ENCODE measurements at places on chromosomes 1 and 21.
A peak's percentile ranks its signal among the peaks of the same experiment; 100 is the strongest.

GRCh38 chr1:184771190-184771691 lies 16.6 kb upstream of the EDEM3 start:
- no peak for DNase-seq

- DNase-seq, result no peak
Measured at GRCh38 chr21:41166884-41167283, 1.1 kb upstream of the BACE2 start.

DNA sequence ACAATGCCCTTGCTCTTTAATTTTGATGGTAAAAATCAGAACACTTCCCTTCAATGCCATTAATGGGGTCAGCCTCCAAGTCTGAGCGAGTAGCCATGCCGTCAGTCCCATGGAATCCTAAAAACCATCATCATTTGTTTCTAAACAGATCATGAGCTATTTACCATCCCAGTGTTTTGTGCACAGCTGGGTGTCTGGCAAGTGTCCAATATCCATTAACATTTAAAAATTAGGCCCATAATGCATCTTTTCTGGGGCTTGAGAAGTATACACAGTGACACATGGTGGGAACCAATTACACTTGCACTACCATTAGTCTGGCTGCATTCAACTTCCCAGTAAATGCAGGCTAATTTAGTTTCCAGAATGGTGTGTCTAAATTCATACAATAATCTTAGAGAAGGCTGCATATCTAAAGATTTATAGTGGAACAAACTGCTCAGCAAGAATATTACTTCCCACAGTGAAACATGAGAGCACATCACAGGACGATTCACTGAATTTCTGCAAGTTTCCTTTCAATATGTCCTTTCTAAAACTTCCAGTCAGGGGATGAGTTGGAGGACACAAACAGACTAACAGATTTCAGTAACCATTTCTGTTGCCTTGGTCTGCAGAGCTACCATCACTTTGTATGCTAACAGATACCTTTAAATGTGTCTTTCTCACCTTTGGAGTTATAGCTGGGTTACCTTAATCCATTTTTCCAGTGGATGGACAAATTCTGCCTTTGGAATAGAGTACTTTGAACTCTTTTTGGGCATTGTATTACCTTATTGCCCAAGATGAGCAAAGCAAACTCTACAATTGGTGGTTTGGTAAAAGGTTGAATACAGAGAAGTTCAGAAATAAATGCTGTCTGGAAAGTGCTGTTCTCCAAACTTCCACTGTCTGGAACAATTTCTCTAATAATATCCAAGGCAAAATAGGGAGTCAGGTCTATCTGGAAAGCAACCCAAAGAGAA lies 258.0 kb downstream of the PTBP2 start:
- DNase-seq, result no peak

GRCh38 chr1:236541710-236542109 lies 17.9 kb downstream of the LGALS8 start:
- DNase-seq, result no peak

GRCh38 chr1:59008599-59009347 lies 224.9 kb upstream of the JUN start:
- no peak for DNase-seq

DNA sequence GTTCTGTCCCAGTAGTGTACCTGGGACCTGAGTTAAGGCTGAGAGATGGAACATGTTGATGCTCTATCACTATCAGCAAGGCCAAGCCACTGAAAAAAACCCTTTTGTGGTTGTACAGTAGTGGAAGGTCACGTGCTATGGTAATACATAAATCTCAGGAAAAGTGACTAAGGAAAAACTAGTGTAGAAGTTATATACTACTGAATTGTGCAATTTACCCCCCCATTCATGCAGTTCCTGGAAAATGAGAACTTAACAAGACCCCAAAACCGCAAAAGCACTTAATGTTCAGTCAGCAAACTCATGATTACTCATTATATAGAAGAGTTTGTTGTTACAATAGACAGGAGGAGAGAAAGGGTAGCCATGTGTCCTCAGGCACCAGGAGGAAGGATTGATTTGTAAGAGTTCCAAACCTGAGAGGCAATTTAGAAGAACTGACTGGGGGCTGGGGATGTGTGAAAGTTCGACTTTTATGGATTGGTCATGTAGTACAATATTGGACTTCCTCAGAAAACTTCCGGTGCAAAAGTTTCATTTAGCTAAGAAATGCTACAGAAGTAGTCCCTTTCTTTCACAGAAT lies 91.6 kb downstream of the RGL1 start:
- no peak for DNase-seq

DNA sequence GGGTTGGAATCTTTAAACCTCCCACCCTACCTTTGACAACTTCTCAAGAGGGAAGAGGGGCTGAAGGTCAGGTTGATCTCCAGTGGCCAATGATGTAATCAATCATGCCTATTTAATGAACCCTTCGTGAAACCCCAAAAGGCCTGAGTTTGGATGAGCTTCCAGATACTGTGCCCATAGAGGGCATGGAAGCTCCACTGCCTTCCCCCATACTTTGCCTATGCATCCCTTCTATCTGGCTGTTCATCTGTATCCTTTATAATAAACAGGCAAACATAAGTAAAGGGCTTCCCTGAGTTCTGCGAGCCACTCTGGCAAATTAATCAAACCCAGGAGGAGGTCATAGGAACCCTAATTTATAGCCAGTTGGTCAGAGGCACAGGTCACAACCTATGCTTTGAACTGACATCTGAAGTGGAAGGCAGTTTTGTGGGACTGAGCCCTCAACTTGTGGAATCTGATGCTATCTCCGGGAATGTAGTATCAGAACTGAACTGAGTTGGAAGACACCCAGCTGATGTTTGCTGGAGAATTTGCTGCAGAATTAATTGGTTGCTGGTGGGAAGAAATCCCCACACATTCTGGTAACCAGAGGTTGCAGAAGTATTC lies 24.8 kb downstream of the S100A10 start:
- DNase-seq, result no peak

GRCh38 chr1:230232371-230232771 lies 165.3 kb downstream of the GALNT2 start:
- no peak for DNase-seq

DNA sequence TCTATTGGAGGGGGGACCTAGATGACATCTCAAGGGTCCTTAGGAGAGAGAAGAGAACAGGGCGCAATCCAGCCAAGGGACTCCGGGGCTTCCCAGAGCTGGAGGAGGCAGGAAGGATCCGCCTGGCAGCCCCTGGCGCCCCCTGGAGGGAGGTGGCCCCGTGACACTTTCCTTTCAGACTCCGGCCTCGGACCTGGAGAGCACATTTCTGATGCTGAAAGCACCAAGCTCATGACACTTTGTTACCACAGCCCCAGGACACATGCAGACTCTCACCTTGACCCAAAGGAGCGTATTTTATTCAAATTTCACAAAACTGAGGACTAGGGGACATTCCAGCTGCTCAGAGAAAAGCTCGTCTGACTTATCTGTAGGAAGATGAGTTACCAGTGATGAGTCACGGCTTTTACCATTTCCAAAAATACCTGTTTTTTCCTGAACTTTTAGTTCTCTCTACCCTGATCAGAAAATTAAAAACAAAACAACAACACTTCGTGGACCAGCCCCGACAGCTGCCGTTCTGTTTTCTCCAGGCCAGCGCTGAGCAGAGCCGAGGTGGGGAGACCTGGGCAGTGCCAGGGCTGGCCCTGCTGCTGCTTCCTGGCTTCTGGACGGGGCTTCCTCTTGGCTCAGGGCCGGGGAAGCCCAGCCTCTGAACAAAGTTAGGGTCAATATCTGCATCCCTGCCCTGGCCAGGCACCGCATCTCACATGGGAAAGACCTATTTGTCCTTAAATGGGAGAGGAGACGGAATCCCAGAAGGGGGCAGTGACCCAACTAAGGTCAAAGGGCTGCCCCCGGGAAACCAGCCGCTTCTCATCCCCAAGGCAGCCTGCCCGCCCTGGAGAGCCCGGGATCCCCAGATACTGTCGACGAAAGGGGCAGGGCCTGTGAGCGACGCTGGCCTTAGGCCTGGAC lies 21.6 kb upstream of the POFUT2 start:
- DNase-seq, result peak; percentile 42

DNA sequence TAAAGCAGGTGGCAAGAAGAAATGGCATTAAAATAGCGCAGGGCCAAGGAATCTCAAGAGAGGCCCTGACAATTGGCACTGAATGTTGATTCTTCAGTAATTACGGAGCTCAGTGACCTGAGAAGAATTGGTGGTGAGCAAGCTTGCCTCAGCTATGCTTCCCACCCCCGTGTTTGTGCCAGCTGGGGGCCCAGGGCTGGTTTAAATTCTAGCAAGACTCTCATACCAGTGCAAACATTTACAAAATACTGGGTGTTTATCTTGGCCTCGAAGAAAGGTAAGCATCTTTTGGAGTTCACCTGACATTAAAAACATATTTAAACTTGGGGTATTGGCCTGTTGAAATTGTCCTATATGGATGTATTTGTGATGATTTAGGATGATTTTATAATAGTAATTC lies 296.7 kb upstream of the USP25 start:
- DNase-seq, result no peak

- no peak for DNase-seq
Measured at GRCh38 chr1:71448444-71448843, 367.6 kb upstream of the ZRANB2 start.

DNA sequence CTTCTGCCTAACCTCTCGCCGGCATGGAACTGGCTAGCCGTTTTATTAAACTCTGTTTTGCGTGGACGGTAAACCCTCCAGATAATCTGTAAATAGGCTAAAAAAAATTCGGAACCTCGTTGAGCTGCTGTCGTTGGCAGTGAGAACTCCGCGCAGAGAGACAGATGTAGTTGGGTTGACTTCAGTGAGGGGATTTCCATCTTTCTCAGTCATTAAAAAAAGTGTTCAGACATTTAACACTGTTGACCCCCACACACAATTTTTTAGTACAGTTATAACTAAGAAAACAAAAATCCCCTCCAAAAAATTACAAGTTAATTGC lies 464 bp downstream of the PARK7 start:
- DNase-seq, result peak; percentile 75

GRCh38 chr1:24119859-24120756 lies 8.2 kb upstream of the MYOM3 start:
- no peak for DNase-seq

GRCh38 chr1:9696793-9697192 lies 45.3 kb downstream of the PIK3CD start:
- DNase-seq, result no peak

GRCh38 chr1:186535388-186536133 lies 74.6 kb upstream of the PDC start:
- DNase-seq, result no peak

DNA sequence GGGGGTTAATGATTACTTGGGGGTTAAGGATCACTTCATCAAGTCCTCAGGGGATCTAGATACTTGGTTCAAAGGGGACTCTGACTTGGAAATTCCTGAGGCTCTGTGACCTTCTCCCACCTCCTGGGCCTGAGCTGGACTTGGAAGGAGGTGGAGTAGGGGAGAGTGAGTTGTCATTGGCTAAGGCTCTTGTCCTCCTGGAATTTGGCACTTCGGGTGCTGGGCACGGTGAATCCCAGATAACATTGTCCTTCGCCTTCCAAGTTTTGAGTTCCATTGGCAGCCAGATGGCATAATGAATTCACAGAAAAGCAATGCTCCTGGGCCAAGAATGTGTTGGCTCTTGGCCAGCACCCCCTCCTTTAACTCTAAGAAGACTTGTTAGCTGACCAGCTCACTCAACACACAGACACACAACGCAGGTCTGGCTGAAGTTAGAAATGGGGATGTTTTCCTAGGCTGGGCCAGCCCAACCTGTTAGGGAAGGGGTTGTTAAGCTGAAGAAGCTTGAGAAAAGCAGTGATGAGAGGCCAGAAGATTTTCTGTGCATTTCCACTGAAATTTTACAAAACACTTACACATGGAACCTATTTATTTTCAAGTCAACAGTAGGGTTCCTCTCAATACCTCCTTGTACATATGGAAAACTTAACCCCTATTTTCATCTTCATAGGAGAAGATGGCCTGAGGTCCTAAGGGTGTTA lies 29.7 kb downstream of the SLC26A9 start:
- DNase-seq, result no peak

DNA sequence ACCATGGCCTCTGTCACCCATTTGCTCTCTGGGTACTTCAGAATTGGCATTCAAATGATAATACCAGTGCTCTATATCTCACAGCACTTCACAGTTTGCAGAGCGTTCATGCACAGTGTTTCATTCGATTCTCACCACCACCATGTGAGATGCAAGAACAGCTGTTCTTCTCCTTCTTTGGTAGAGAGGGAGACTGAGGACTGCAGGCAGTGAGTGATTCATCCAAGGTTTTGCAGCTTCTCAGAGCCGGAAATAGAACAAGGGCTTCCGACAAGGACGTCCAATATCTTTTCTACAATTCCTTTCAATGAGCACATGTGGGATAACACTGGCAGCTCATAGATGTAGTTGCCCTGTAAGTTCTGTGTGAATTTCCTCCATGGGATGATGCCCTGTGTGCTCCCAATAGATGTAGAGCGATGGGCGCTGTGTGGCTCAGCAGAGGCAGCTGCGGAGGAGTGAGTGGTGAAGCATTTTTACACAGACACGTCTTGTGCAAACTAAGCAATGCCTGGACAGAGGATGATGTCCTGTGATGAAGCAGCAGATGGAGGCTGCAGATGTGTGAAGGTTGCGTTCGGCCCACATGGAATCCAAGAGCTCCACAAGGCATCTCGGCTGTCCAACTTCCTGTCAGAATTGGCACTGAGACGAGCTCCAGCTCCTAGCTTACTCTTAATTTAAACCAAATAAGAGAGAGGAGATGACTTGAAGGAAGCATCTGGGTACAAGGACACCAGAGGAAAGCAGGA lies 24.9 kb downstream of the MT1HL1 start:
- no peak for DNase-seq

GRCh38 chr1:145740269-145740668 lies 21.0 kb downstream of the CD160 start:
- no peak for DNase-seq

DNA sequence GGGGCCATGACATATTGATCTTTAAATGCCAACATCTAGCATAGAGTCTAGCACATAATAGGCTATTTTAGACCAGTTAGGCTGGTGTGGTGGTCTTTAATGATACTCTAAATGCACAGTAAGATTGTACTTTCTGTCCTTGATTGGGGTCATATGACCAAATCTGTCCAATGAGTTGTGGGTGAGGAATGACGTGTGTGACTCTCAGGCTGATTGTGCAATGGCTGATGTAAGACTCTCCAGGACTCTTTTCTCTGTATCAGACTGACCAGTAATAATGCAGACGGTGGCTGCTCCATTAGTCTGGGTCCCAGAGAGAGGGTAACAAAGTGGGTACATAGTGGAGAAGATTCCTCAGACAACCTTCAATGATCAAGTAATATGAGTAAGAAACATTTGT lies 541.6 kb upstream of the CAMK1G start:
- no peak for DNase-seq

- no peak for DNase-seq
Measured at GRCh38 chr1:98690576-98690975, 29.1 kb downstream of the SNX7 start.

DNA sequence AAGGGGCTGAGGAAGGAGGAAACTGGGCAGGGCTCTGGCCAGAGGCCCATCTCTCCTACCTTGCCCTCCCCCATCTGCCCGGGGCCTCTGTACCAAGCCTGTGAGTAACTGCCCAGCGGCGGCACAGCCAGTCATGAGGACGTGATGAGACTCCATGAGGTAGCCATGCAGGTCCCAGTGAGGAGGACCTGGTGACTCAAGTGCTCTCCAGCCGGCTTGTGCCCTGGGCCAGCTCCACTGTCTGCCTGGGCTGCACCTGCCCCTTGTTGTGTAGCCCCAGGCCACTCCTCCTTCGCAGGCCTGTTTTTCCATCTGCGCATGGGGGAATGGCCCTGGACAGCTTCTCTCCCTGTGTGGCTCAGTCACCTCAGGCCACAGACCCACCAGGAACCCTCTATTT lies 42.0 kb upstream of the PADI1 start:
- DNase-seq, result no peak
